ENCODE measurements at places on chromosomes 3 and 15.

- no peak for DNase-seq
Observed at GRCh38 chr3:23094890-23095462, 108.2 kb upstream of the UBE2E2 start.

DNA sequence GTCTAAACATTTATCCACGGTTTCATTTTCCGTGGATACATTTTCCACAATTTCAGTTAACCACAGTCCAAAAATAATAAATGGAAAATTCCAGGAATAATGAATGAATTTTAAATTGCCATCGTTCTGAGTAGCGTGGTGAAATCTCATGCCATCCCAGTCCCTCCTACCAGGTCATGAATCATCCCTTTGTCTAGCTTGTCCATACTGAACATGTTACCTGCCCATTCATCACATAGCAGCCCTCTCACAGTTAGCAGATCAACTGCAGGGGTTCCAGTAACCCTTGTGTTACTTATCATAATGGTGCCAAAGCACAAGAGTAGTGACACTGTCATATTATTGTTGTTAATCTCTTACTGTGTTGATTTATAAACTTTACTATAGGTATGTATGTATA lies 124.5 kb downstream of the GSK3B start:
- DNase-seq: no peak

- no peak for DNase-seq
Observed at GRCh38 chr3:54481606-54482365, 359.4 kb downstream of the CACNA2D3 start.

- no peak for DNase-seq
Observed at GRCh38 chr3:94162700-94163099, 99.8 kb downstream of the NSUN3 start.

- no peak for DNase-seq
Observed at GRCh38 chr15:85407421-85408269, 27.2 kb downstream of the AKAP13 start.

Data from left renal pelvis (tissue), 4 donors.